ENCODE measurements at places on chromosomes 2 and 18. TPM values are rescaled to one million over a fixed set of nuclear protein-coding genes. Genes with fewer than 3 reads are reported as not detected.

DNA sequence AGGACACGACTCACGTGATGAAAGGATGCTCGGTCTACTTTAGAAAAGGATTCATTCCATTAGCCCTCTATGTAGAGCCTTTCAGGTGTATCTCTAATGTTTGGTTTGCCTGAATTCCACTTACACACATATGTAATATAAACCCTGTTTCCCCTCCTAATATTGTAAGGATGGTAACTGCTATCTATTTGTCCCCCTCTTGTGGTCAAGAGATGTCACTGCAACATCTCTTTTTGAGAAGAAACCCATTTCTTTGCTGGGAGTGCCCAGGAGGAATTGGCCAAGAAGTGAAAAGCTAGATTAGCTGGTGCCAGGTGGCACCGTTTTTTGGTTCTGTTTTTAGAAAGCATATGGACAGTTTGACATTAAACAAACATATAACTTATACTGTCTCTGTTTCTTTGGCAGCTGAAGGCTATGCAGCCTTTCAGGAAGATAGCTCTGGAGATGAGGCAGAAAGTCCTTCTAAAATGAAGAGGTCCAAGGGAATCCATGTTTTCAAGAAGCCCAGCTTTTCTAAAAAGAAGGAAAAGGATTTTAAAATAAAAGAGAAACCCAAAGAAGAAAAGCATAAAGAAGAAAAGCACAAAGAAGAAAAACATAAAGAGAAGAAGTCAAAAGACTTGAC is 41.2 kb downstream of the RALBP1 start:
- H3K27ac ChIP-seq: no peak overlapping the region
- H3K4me1 ChIP-seq: peaks cover 29% of the 10 kb centered on the region
- peaks cover 2% of the 10 kb centered on the region for H3K36me3 ChIP-seq
- no peak overlapping the region for H3K4me3 ChIP-seq
- no peak for DNase-seq

GRCh38 chr2:105853354-105854088 is 108.8 kb downstream of the NCK2 start:
- no peaks in the 10 kb centered on the region for H3K27me3 ChIP-seq
- no peaks in the 10 kb centered on the region for H3K36me3 ChIP-seq
- peak; percentile 96 for DNase-seq
- H3K27ac ChIP-seq: peak overlapping the region; percentile 73
- H3K4me1 ChIP-seq: peaks cover 50% of the 10 kb centered on the region

DNA sequence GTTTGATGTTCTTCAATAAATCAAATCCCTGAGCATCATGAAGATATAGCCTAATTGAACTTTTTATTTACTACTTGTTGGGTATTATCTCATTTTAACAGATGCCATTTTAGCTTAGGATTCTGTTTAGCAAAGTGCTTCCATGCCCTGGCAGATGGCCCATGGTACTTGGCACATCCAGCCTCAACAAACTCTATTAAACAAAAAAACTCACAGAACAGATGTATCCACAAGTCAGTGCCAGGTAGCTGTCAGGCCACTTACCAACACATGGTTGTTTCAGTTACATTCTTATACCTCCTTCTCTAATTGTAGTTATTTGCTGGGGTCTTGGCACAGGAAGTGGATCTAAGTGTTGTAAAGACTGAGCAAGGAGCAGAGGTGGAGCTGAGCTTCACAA is 29.6 kb downstream of the GAD1 start:
- no peak overlapping the region for H3K4me3 ChIP-seq
- H3K36me3 ChIP-seq: no peaks in the 10 kb centered on the region
- no peak overlapping the region for H3K27ac ChIP-seq
- H3K27me3 ChIP-seq: no peaks in the 10 kb centered on the region
- no peak for DNase-seq
- no peaks in the 10 kb centered on the region for H3K4me1 ChIP-seq

Gene COL4A3
- 2.2 TPM for total RNA-seq

- no peaks in the 10 kb centered on the region for H3K4me1 ChIP-seq
- H3K27ac ChIP-seq: no peak overlapping the region
- no peak for DNase-seq
- H3K4me3 ChIP-seq: no peak overlapping the region
These were observed 425.7 kb downstream of the LRATD1 start for GRCh38 chr2:15058015-15058720.

GRCh38 chr2:63819256-63819655 is 22.4 kb upstream of the UGP2 start:
- no peaks in the 10 kb centered on the region for H3K36me3 ChIP-seq
- peaks cover 9% of the 10 kb centered on the region for H3K4me1 ChIP-seq
- H3K4me3 ChIP-seq: no peak overlapping the region
- no peaks in the 10 kb centered on the region for H3K27me3 ChIP-seq

Gene CELF4
- total RNA-seq: 1.9 TPM

DNA sequence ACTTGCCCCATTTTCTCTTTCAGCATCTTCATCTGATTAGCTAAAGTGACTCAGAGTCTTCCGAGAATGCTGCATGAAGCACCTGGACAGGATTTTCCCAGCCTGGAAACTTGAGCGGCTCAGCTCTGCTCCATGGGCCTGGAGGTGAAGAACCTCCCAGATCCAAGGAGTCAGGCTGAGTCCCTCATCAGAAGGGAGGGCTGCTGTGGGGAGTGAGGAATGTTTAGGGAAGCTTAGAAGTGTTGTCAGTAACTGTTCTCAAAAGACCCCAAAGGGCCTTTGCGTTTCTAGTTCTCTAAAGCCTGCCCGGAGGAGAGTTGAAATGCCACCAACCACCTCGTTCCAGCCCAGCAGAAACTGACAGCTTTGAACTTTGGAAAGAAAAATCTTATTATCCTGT is 157.1 kb downstream of the CLIP4 start:
- no peak overlapping the region for H3K27ac ChIP-seq
- no peaks in the 10 kb centered on the region for H3K36me3 ChIP-seq
- DNase-seq: no peak
- H3K4me3 ChIP-seq: no peak overlapping the region
- no peaks in the 10 kb centered on the region for H3K4me1 ChIP-seq
- peaks cover 99% of the 10 kb centered on the region for H3K27me3 ChIP-seq

Gene BOK
- 72.8 TPM for total RNA-seq

DNA sequence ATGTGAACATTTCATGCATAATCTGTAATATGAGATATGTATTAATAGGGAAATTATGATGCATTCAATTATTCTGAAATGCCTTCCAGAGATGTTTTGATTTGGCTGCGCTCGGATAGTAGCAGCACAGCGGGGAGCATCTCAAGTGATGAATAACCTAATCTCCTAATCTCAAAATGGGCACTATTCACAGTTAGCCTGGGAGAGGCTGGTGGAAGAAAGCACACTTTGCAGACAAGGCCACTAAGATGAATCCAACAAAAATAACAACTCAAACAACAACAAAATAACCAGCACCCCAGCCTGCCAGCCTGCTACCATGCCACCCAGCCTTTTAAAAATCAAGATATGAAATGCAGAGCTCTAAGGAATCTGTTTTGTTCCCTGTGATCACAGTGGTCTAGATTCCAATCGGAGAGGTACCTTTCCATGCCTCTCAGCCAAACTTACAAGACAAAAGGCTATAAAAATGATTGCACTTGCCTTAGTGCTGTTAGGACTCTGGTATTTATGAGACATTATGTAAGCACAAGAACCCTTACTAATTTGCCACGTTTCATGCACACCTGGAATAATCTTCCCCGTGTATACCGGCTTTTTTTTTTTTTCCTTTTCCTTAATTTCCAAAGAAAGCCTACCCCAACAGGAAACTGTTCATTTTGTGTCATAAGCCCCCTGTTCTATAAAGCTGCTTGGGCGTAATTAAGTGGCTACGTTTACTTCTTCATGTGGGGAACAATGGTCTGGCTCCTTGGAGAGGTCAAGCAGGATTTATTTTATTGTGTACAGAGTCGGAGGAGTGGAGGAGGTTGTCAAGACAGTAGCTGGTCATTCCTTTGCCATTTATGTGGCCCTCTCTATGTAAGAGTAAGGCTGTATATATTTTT is 526.9 kb upstream of the FANCL start:
- no peaks in the 10 kb centered on the region for H3K36me3 ChIP-seq
- no peaks in the 10 kb centered on the region for H3K4me1 ChIP-seq
- no peak overlapping the region for H3K27ac ChIP-seq
- H3K4me3 ChIP-seq: no peak overlapping the region
- H3K27me3 ChIP-seq: peaks cover 50% of the 10 kb centered on the region

GRCh38 chr2:230160112-230160660 is 59.6 kb downstream of the SP110 start:
- no peaks in the 10 kb centered on the region for H3K4me1 ChIP-seq
- H3K4me3 ChIP-seq: no peak overlapping the region
- no peaks in the 10 kb centered on the region for H3K27me3 ChIP-seq
- no peak overlapping the region for H3K27ac ChIP-seq

DNA sequence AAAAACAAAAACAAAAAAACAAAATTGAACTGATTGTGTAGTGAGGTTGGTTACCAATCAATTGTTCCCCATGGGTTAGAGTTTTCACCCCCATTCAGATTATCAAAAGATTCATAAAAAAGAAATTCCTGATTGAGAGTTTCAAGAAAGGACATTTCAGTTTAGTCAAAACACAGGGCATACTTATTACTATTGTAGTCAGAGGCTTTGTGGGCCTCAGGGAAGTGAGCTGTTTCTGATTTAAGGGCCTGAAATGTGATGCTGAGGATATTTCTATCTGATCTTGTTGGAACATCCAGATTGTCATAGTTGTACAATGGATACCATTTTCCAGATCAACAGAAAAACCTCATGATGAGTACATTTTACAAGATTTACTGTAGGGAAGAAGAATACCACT is 368.1 kb upstream of the NETO1 start:
- DNase-seq: no peak
- no peaks in the 10 kb centered on the region for H3K4me1 ChIP-seq
- H3K36me3 ChIP-seq: peaks cover 26% of the 10 kb centered on the region
- H3K27me3 ChIP-seq: no peaks in the 10 kb centered on the region
- H3K4me3 ChIP-seq: no peak overlapping the region
- peak overlapping the region; percentile 10 for H3K27ac ChIP-seq

DNA sequence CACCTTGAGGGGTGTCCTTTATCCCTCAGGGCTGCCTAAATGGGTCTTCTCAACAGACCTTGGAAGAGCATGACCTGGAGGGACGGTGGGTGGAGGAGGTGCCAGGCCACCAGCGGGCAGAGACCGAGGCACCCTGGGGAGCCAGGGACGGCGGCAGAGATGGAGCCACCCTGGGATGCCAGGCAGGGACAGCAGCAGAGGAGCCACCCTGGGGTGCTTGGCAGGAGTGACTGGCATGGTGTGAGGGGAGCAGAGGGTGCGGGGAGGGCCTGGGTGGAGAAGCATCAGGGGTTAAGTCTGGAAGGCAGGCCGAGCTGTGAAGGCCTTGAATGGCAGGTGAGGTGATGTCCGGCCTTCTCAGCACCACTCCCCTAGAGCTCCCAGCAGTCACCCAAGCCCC is 56.1 kb downstream of the CIB4 start:
- H3K4me3 ChIP-seq: no peak overlapping the region
- H3K36me3 ChIP-seq: no peaks in the 10 kb centered on the region
- no peak overlapping the region for H3K27ac ChIP-seq
- DNase-seq: no peak

Gene ANKRD62
- total RNA-seq: 0.20 TPM

GRCh38 chr2:68536000-68536399 is 68.6 kb downstream of the APLF start:
- DNase-seq: no peak
- H3K27me3 ChIP-seq: no peaks in the 10 kb centered on the region
- no peaks in the 10 kb centered on the region for H3K4me1 ChIP-seq
- H3K4me3 ChIP-seq: no peak overlapping the region

GRCh38 chr18:71850602-71851001 is 693.5 kb downstream of the CBLN2 start:
- no peak overlapping the region for H3K27ac ChIP-seq
- DNase-seq: no peak
- no peaks in the 10 kb centered on the region for H3K4me1 ChIP-seq
- no peaks in the 10 kb centered on the region for H3K36me3 ChIP-seq

DNA sequence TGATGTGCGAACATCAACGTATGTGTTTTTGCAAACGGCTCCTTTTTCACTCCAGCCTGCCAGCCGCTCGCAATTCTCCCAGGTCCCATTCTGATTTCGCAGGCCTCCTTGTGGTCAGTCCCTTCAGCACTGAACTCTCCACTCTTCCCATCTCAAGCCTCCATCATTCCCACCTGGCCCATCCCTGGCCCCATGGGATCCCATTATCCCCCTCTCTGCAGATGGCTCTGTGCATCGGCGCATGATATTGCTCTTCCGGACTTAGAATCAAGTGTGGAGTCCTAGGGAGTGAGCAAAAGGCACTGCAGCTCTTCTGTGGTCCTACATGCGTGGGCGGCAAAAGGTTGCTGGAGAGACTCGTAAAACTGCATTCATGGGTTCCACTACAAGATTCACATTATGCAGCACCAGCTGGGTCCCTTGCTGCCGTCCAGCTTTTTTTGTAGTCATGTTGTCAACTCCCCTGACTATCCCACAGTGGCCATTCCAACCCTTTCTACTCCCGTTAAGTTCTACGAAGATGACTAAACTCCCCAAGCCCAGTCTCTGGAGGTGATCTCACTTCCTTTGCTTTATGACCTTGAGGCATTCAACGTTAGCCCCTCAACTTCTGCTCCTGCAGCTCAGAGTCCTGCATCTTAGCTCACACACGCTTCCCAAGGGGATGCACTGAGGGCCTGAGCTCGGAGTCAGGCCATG is 125.3 kb upstream of the NRP2 start:
- no peaks in the 10 kb centered on the region for H3K4me1 ChIP-seq
- no peak overlapping the region for H3K27ac ChIP-seq
- no peaks in the 10 kb centered on the region for H3K27me3 ChIP-seq
- no peak overlapping the region for H3K4me3 ChIP-seq

DNA sequence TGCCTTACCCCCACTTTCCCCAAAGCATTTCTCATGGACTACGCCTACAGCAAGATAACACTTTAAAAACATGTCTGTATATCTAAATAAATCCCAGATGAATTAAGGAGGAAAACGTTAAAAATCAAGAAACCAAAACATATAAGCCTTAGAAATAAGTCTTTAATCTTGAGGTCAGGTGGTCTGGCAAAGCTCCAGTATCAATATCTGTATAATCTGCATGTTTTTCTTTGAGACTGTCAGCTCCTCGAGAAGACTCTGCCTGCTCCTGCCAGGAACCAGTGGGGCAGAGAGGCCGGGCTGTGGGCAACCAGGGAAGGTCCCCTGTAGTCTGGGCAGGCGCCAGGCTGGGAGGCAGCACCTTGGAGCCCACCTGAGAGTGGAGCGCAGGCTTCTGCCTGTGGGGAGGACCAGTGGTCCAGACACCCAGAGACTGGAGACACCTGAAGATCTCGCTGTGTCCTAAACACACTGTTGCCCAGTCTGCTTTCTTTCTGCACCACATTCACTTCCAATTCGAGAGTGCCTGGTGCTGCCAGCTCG is 291.0 kb upstream of the SOX11 start:
- peaks cover 17% of the 10 kb centered on the region for H3K27me3 ChIP-seq
- DNase-seq: no peak
- H3K4me1 ChIP-seq: no peaks in the 10 kb centered on the region
- H3K27ac ChIP-seq: no peak overlapping the region

GRCh38 chr18:44799907-44800421 is 119.3 kb downstream of the SETBP1 start:
- H3K4me1 ChIP-seq: no peaks in the 10 kb centered on the region
- DNase-seq: no peak
- no peak overlapping the region for H3K4me3 ChIP-seq
- no peaks in the 10 kb centered on the region for H3K36me3 ChIP-seq
- H3K27me3 ChIP-seq: no peaks in the 10 kb centered on the region
- no peak overlapping the region for H3K27ac ChIP-seq

Data from PC-9 (cell line).